Urinary bladder (tissue), 4 donors: ENCODE measurements at places on chromosomes 11 and 22.

GRCh38 chr11:101862391-101863233 is 52.2 kb upstream of the CEP126 start:
- no peak for DNase-seq

- DNase-seq, result no peak
Observed at GRCh38 chr11:117333917-117334316, 6.3 kb downstream of the CEP164 start.

DNA sequence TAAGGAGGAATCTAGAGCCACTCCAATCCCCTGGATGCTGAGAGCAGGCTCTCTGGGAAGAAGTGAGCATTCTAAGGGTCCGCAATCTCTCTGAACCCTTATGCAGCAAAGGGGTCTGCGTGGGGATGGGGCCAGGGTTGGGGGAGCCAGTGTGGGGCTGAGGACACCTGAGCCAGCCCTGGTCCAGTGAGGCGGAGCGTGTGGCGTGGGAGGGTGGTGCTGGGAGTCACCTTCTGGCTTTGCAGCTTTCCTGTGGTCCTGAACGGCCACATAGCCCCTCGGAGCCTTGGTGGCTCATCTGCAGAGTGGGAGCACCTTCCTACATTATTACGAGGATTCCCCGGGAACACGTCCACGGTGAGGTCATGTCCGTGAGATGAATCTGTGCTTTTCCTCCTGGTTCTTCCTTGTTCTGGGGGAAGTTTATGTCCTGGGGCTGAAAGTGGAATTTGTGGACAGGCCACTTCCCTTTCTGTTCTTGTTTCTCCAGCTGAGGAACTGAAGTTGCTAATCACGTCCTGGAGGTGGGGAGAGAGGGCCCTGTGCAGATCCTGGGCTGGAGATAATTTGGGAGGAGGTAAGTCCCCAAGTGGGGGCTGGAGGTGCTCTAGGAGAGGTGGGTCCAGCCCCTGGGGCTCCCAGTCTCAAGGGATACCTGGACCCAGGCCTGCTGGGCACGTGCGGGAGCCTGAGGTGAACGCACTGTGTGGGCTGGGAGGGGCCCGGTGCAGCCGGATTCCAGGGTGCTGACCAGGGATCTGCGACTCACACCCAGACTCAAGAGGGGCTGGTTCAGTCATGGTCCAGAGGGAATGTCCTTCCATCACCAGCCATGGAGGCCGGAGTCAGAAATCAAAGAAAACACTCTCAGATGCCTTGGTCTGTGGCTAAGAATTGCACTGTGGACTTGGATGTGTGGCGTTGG is 6.1 kb downstream of the MRGPRE start:
- DNase-seq, result no peak

GRCh38 chr11:26655287-26655686 is 66.6 kb downstream of the SLC5A12 start:
- DNase-seq, result no peak

DNA sequence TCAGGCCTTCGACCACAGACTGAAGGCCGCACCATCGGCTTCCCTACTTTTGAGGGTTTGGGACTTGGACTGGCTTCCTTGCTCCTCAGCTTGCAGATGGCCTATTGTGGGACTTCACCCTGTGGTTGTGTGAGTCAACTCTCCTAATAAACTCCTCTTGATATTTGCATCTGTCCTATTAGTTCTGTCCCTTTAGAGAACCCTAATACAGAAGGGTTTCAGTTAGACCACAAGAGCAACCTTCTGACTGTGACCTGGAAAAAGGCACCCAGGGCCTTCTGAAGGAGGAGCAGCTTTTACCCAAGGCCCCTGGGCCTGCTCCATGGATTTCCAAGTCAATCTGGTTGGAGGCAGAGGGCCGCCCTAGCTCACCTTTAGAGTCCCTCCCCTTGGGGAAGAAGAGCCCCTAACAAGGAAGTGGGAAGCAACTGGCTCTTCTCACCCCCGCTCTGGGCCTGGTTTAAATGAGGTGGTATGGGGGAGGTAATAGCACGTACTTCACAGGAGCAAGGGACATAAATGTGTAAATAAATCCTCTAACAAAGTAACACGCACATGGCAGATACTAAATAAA is 11.2 kb upstream of the CHST1 start:
- no peak for DNase-seq
